Natural killer cell (primary cell): ENCODE measurements at places on chromosomes 3 and 15.

DNA sequence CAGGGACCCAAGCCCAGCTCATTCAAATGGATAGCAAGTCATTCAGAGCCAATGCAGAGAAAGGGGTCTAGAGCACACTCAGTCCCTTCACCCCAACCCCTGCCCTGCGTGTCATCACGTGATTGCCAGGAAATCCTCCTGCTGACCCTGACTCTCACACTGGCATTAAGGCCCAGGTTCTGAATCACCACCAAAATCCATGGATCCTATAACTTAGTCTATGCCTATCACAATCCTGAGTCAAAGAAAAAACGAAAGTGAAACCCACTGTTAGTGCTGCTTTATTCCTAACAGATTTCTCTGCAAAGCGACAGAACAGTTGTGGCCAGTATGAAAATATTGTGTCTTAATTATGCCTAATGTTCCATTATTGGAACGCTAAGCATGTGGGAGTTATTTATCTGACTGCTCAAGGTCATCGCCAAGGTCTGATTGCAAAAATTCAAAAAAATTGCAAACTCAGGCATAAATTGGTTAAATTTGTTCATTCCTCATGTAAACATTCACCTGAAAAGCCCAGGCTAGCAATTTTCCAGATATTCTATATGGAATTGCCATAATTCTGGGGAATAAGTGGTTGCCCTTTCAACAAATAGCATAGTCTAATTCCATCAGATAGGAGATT lies 108.7 kb upstream of the EIF1B start:
- H3K27me3 ChIP-seq, result no peaks in the 10 kb centered on the region
- no peaks in the 10 kb centered on the region for H3K36me3 ChIP-seq
- DNase-seq, result no peak
- H3K4me3 ChIP-seq, result no peak overlapping the region

DNA sequence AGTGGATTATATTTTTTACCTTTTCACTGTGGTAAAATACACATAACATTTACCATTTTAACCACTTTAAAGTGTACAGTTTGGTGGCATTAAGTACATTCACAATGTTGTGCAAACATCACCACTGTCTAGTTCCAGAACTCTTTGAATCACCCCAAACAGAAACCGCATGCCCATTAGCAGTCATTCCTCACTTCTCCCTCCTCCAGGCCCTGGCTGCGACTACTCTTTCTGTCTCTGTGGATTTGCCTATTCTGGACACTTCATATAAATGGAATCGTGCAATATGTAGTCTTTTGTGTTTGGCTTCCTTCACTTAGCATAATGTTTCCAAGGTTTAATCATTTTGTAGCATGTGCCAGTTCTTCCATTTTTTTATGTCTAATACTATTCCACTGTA lies 409.8 kb downstream of the NTRK3 start:
- H3K4me3 ChIP-seq, result no peak overlapping the region
- no peaks in the 10 kb centered on the region for H3K27me3 ChIP-seq
- H3K36me3 ChIP-seq, result no peaks in the 10 kb centered on the region
- no peaks in the 10 kb centered on the region for H3K4me1 ChIP-seq

DNA sequence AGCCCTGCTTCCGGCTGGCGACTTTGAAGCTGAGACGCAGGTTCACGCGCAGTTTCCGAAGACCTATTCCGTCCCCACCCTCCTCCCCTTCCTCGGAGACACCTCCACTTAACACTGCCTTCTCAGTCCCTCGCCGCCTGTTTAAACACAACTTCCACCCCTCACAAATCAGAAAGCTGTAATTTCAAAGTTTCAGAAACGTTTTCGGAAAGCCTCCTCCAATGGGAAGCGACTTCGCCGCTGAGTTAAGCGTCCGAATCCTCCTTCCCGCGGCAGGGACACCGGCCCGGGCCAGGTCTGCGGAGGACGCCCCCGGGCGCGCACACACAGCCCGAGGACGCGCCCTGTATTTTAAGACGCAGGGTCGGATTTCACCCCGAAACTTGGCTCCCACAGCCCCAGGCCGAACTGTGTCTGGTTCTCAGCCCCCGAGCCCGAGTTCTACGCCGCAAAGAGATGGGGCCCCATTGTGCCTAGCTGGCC lies 559 bp upstream of the LRRN1 start:
- H3K36me3 ChIP-seq, result no peaks in the 10 kb centered on the region
- peaks cover 7% of the 10 kb centered on the region for H3K27me3 ChIP-seq

GRCh38 chr15:51760805-51761204 lies 9.4 kb downstream of the TMOD2 start:
- H3K4me1 ChIP-seq, result no peaks in the 10 kb centered on the region
- no peak for DNase-seq
- no peaks in the 10 kb centered on the region for H3K27me3 ChIP-seq
- no peak overlapping the region for H3K27ac ChIP-seq
- H3K4me3 ChIP-seq, result no peak overlapping the region

- H3K36me3 ChIP-seq, result no peaks in the 10 kb centered on the region
- no peak for DNase-seq
- H3K4me3 ChIP-seq, result no peak overlapping the region
- H3K27me3 ChIP-seq, result no peaks in the 10 kb centered on the region
- no peak overlapping the region for H3K27ac ChIP-seq
These were observed 384.5 kb upstream of the IL12A start for GRCh38 chr3:159604151-159604581.

DNA sequence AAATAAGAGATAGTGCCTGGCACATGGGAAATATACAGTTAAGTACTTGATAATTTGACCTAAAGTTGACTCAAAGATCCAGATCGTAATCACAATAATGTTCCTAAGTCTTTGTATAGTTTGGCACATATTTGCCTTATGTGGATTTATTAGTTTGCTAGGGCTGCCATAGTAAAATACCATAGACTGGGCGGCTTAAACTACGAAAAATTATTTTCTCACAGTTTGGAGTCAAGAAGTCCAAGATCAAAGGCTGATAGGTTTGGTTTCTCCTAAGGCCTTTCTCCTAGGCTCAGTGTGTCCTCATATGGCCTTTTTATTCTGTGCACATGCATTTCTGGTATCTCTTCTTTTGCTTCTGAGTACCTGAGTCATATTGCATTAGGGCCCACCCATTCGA lies 453.7 kb downstream of the NAALADL2 start:
- no peaks in the 10 kb centered on the region for H3K4me1 ChIP-seq
- H3K27ac ChIP-seq, result no peak overlapping the region
- H3K4me3 ChIP-seq, result no peak overlapping the region
- no peak for DNase-seq

DNA sequence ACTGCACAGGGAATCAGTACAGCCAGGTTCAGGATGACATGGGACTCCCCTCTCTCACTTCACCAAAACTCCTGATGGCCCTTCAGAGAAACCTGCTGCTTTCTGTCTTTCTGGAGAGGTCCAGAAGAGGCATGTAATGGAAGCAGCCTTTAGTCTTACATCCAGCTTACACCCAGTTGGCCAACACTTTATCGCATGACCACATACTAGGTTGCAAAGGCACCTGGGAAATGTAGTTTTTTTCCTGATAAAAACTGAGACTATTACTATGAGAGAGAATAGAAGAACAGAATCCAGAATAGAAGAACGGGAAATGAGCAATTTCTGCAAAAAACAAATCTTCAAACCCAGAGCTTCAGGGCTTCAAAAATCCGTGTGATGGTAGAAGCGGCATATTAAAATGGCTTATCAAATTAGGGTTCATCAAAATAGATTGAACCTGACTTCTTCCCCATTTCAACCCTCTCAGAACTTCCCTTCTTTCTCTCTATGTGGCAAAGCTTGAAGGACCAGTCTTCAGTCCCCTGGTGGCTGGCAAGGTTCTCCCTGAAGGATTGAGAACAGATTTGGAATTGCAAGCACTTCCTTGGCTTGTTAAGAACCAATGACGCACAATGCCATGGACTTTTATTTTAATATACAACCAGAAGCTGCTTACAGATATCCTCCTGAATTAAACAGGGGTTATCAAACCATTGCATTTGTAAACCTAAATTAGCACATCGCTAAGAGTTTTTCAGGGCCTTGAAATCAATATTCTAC lies 34.4 kb downstream of the CORO2B start:
- no peaks in the 10 kb centered on the region for H3K36me3 ChIP-seq
- no peak overlapping the region for H3K4me3 ChIP-seq
- H3K27me3 ChIP-seq, result no peaks in the 10 kb centered on the region
- H3K4me1 ChIP-seq, result no peaks in the 10 kb centered on the region
- no peak overlapping the region for H3K27ac ChIP-seq

- no peak overlapping the region for H3K4me3 ChIP-seq
- H3K4me1 ChIP-seq, result peaks cover 14% of the 10 kb centered on the region
- DNase-seq, result no peak
- peaks cover 60% of the 10 kb centered on the region for H3K27me3 ChIP-seq
These were observed 12.7 kb downstream of the SOX2 start for GRCh38 chr3:181724192-181724965.

DNA sequence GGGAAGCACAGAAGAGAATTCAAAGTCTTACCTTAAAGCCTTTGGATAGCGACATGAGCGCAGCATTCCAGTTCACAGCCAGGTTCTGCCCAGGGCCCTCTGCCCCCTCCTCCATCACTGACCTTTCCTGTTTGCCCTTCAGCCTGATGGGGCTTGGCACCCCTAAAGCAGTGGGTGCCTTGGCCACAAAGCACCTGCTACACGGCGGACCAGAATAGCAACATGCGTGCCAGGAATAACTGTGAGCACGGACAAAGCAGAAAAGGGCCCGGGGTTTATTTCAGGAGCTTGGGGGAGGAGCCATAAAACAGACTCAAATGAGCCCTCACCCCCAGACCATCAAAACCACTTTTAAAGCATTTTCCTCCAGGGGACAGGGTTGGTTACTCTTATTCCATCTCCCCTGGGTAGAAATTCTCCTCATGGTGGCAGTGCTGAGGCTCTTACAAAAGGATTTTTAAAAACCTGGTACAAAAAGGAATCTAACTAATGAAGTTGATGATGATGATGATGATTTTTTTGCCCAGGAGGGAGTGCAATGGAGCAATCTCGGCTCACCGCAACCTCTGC lies 135.4 kb downstream of the KLF13 start:
- H3K36me3 ChIP-seq, result no peaks in the 10 kb centered on the region
- H3K4me3 ChIP-seq, result no peak overlapping the region
- H3K27ac ChIP-seq, result no peak overlapping the region
- H3K27me3 ChIP-seq, result no peaks in the 10 kb centered on the region

- H3K27ac ChIP-seq, result no peak overlapping the region
- no peaks in the 10 kb centered on the region for H3K36me3 ChIP-seq
- DNase-seq, result no peak
- no peaks in the 10 kb centered on the region for H3K27me3 ChIP-seq
These were observed 117.6 kb downstream of the PDE8A start for GRCh38 chr15:85099195-85099803.

DNA sequence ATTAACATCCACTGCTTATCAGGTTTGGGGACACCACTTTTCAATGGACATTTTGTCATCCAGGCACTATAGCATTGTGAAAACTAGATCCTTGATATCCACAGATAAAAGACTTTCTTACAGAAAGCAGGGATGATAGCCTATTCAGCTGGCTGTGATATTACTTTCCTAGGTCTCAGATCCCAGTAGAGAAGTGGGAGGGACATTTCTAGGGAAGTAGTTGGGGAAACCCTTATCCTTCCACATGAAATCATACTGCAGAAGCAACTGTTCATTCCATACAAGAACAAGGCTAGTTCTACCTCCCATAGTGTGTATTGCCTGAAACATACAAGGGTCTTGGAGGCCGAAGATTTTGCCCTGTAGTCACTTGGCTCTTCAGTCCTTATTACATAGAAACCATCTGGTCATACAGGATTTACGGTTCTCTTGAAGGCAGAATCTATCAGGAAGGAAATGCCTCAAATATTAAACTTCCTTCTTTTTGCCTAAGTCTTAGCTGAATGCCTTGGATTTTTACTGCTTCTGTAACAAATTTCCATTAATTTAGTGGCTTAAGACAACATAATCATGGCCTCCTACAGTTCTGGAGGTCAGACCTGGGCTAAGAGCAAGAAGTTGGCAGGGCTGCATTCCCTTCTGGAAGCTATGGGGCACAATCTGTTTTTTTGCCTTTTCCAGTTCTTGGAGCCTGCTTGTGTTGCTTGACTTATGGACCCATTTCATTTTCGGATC lies 119.4 kb downstream of the ECT2 start:
- DNase-seq, result no peak
- H3K4me3 ChIP-seq, result no peak overlapping the region
- H3K36me3 ChIP-seq, result no peaks in the 10 kb centered on the region
- H3K27ac ChIP-seq, result no peak overlapping the region
- no peaks in the 10 kb centered on the region for H3K27me3 ChIP-seq

- no peaks in the 10 kb centered on the region for H3K4me1 ChIP-seq
- no peak overlapping the region for H3K27ac ChIP-seq
- DNase-seq, result no peak
- no peaks in the 10 kb centered on the region for H3K36me3 ChIP-seq
These were observed 114.6 kb downstream of the CCNL1 start for GRCh38 chr3:157045238-157045850.

DNA sequence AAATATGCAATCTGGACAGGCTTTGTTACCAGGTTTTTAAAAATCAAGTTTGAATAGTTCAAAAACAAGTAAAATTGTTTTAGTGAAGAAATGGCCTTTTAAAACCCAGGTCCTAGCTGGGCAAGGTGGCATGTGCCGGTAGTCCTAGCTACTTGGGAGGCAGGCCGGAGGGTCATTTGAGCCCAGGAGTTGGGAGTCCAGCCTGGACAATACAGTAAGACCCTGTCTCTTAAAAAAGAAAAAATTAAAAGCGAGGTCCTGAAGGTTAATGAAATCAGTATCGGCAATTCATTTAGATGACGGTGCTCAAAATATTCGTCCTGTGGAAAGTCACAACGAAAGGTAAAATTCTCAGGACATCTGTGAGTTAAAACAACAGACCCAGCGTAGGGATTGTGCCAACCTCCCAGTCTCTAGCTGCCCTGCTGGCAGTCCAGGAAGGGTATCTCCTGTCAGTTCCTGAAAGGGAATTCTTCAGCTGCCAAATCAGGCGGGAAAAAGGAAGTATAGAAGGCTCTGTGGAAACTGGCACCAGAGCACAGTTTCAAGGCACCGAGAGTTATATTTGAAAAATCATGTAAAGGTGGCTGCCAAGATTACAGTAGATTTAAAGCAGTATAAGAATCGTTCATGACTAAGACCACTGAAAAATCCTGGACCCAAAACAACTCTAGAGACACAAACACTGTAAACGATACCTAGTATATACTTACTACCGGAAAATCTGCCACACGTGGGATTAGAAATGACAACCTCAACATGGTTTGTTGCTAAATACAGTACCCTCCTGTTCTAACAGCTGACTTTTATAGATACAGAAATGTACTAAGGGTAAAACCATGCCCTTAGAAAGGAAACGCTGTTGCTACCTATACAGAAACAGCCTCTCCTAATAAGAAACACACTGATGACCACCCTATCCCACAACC lies 1.2 kb upstream of the ABHD17C start:
- H3K36me3 ChIP-seq, result no peaks in the 10 kb centered on the region
- H3K4me1 ChIP-seq, result peaks cover 12% of the 10 kb centered on the region
- H3K27me3 ChIP-seq, result no peaks in the 10 kb centered on the region

GRCh38 chr3:49534581-49535441 lies 19.5 kb upstream of the BSN start:
- no peak for DNase-seq
- H3K4me3 ChIP-seq, result no peak overlapping the region
- no peaks in the 10 kb centered on the region for H3K27me3 ChIP-seq
- peaks cover 3% of the 10 kb centered on the region for H3K4me1 ChIP-seq
- no peak overlapping the region for H3K27ac ChIP-seq
